ENCODE measurements at places on chromosomes 11 and 22. TPM values are rescaled to one million over a fixed set of nuclear protein-coding genes. Genes with fewer than 3 reads are reported as not detected.
A peak's percentile ranks its signal among the peaks of the same experiment; 100 is the strongest.

DNA sequence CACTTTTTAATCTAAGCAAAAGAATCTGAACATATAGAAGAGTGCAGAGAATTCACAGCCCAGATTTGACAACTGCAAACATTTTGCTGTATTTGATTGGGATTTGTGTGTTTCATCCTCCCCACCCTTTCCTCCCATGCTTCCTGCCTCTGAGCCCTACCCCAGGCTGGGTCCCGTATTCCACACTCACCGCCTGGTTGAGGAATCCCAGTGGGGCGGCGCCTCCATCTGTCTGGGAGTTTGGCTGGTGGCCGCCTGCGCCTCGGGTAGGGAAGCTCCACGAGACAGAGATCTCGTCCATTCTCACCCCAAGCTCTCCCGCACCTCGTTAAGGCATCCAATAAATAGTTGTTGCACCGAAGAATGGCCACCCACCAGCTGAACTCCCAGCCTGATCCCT, 105.9 kb upstream of the SLC22A12 start:
- DNase-seq, result no peak

GRCh38 chr11:130042093-130042591, 27.6 kb upstream of the APLP2 start:
- no peak for DNase-seq

DNA sequence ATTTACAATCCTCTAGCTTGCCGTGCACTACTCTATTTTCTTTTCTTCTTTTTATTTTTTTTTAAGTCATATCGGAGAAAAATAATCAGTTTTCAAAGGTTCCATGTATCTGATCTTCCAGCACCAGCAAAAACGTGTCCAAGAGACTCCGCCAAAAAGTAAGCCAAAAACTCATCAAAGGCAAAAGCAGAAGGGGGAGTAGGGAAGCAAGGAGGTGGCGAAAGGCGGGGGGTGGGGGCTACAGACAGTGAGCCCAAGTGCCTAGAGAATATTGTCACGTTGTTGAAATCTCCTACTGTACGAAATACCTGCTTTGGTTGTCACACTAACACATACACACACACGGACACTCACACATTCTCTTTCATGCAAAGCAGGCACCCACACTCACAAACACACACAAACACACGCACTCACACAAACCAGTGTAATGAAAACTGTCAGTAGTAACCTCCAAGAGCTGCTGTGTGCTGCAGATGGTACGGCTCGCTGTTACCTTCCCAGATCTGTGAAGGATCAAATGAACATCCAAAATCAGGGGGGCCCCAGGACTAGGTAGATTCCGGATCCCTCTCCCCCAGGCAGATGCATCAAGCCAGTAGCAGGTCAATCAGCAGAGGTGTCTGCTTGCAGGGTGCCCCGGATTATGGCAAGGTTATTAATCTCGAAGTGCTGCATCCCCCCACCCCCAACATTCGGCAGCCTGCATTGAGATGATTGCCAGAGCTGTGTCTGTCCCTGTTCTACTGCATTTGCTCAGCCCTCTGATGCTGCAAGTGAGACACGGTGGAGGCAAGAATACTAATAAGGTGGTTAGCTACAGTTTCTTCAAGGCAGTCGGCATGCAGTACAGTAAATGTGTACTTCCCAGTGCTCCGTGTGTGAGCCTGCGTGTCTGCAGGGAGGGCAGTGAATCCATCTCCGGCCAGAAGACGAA, at the start of gene LRRC4C:
Gene LRRC4C (minus strand): TSS at position 188 of the 937 bp plus-strand sequence.
- DNase-seq, result no peak

DNA sequence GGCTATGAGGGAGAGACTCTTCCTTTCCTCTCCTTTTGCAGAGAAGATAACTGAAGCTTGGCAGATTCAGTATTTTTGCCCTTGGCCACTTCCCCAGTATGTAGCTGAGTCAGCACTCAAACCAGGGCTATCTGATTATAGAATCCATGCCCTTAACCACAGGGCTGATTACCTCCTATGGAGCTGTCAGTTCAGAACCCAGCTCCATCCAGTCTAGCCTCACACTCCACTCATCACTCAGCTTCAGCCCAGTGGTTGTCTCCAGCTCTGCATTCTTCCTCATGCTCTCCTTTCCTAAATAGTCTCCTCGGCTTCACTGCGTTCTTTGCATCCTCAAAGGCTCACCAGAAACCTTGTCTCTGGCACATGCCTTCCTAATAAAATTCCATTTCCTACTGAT, 151.6 kb upstream of the BLID start:
- no peak for DNase-seq

- DNase-seq, result no peak
Observed at GRCh38 chr22:18042685-18043084, 18.3 kb upstream of the MICAL3 start.

DNA sequence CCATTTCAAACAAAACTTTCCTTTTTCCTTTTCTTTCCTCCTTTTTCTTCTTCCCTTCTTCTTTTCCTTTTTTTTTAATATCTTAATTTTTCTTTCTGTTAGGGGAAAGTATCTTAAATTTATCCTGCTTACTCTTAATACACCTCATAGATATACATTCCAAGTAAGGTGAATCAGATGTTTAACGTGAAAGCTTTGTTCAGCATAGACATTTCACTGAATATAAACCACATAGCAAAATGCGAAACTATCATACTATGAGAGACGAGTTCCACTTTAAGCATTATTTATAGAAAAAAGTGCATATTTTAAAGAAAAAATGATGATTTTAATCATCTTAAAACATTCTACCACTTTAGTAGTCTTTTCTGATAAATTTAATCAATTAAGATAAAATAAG, 137.8 kb upstream of the MTMR2 start:
- DNase-seq, result no peak

- no peak for DNase-seq
Observed at GRCh38 chr11:107545101-107545514, 20.4 kb downstream of the ALKBH8 start.

GRCh38 chr11:96188243-96189006, 154.6 kb downstream of the MAML2 start:
- peak; percentile 33 for DNase-seq

DNA sequence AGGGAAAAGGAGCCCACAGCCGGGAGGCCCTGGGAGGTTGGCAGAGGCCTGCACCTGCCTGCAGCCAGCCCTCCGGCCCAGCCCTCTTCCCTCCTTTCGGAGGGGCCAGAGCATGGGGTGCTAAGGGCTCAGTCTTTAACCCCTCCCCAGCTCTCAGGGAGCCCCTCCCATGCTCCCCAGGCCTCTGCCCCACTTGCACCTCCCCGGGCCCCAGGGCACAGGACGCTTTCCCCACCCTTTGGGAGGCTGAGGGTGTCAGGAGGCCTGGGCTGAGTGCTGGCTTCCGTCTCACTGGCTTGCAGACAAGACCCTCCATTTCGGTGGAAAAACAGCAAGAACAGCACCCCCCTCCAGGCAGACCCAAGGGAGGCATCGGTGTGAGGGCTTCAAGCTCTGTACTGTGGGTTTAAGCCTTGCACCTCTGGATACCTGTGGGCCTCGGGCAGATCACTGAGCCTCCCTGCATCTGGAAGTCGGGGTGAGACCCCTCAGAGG, 7.3 kb downstream of the ASCL2 start:
- DNase-seq, result no peak

Gene BAIAP2L2
- total RNA-seq, result 0.59 TPM

Gene MRPL11
- 18.8 TPM for total RNA-seq

Gene C1QTNF6
- 15.0 TPM for total RNA-seq

Data from skin of body (tissue), 3 donors.